ENCODE measurements at places on chromosomes 6 and 20.

DNA sequence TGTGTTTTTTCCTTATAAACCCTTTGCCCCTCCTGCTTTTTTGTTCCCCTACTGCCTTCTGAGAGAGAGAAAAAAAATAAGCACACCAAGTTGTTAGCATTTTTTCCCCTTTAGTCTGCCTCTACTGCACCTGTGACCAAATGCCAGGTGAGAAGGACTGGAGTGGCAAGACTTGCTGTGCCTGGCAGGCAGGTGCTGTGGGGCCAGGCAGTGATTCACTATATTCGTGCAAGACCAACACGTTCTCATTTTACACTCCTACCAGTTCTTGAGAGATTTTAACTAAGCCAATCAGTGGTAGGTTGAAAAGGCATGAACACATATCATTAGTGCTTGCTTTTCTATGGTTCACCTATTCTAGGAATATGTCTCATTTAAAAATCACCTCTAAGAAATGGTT, 109.7 kb downstream of the FIG4 start:
- no peak for DNase-seq

DNA sequence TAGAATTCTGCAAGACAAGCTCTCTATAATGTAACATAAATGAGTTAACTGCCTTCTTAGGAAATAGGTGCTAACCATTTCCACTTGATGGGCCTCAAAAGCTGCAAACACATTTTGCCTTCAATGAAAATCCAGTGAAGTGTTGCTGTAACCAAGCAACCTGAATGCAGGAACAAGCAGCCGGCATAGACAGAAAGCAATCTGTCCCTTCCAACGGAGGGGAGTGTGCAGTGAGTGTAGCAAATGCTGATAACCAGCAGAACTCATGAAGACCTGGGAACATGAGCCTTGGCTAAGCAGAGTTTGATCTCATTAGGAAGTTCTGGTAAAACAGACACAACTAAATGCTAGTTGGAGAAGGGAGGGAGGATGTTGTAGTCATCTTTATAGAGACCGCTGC, 697.8 kb downstream of the KIF16B start:
- DNase-seq = no peak

GRCh38 chr6:16804546-16805242, 43.4 kb upstream of the ATXN1 start:
- no peak for DNase-seq

DNA sequence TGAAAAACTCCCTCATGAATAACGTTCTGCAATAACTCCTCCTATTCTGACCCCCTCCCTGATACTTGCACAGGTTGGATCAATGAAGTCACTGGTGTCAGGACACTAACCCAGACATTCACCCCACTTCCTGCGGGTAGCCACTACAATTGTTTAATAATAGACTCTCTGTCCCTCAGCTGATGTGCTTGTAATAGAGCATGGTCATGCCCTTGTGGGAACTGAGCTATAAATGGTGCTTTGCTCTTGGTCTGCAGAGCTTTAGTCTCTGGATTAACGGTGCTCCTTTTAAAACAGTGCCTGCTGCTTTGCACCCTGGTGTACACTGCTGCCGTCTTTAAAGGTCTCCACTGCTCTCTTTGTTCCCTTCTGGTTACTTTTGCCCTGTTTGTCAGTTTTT, 127.3 kb downstream of the BACH2 start:
- DNase-seq = no peak

DNA sequence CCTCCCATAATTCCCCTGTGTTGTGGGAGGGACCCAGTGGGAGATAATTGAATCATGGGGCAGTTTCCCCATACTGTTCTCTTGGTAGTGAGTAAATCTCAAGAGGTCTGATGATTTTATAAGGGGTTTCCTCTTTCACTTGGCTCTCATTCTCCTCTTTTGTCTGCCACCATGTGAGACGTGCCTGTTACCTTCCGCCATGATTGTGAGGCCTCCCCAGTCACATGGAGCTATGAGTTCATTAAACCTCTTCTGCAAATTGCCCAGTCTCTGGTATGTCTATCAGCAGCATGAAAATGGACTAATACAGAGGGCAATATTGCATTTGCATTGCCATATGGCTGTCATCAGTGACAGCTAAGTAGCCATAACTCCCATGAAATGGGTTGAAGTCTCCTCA, 63.2 kb downstream of the ZNF217 start:
- no peak for DNase-seq

DNA sequence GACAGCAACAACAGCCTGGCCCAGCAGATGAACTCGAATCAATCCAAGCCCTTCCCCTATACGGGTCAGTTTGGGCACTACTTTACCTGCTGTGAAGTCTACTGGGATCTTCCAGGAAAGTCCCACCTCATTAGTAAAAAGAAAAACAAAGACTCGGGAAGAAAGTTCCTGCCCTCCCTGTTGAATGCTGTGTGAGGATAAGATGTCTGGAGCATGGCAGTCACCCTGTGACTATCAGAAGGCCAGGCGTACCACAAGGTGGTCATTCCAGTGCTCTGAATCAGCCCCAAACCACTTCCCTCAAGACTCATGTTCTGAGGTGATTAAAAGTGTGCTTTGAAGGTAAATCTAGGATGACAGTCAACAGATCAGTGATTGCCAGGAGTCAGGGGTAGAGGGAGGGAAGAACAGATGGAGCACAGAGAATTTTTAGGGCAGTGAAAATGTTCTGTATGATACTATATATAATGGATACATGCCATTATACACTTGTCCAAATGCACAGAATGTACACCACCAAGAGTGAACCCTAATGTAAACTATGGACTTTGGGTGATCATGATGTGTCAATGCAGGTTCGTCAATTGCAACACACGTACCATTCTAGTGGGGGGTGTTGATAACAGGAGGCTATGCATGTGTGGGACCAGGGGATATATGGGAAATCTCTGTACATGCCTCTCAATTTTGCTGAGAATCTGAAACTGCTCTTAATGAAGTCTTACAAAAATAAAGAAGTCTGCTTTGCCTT, 14.7 kb downstream of the FKBP1A start:
- no peak for DNase-seq
